H54 (cell line): ENCODE measurements at places on chromosomes 7 and 10.

GRCh38 chr10:131355881-131356280, 44.4 kb upstream of the TCERG1L start:
- DNase-seq, result no peak

GRCh38 chr7:156927571-156928405, 21.7 kb upstream of the NOM1 start:
- no peak for DNase-seq

GRCh38 chr7:110224643-110225042, 866.3 kb upstream of the LRRN3 start:
- DNase-seq, result no peak

- no peak for DNase-seq
Measured at GRCh38 chr7:33233659-33234058, 104.3 kb downstream of the BBS9 start.

DNA sequence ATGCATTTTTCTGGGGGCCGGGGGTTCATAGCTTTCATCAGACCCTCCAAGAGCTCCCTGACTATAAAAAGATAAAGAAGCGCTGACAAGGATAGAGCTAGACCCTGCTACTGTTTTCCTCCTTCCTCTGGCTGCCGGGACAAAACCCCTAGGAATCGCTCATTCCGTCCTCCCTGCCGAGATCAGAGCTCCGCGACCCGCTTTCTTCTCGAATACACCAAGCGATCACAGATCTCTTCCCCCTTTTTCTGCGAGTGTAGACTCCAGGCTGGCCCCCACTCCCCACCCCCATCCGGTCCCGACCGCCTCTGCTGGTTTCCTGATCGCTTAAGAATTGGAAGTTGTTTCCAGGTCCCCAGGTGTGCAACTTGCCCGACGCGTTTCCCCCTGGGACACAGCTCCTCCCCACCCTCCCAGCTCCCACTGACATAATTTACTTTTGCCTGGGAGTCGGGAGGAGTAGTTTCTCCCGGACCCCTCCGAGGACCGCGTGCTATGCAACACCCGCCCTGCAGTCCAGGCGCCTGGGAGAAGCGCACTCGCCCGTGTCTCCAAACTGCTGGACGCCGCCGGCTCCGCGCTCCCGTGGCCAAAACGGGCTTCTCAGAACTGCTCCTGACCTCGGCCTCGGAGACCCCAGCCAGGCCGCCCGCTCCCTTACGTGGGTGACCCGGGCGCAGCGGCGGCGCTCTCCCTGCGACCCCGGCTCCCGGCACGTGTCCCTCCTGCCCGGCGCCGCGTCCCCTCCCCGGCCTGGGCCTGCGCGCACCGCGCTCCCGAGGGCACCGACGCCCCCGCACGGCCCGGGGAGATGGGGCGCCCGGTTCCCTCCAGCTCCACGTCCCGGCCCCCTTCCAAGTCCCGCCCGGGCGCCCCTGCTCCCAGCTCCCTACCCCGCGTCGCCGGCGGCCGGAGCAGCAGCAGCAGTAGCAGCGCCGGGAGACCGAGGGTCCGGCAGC, 552 bp downstream of the IL15RA start:
- DNase-seq, result no peak

GRCh38 chr10:76119036-76119435, 687.6 kb downstream of the LRMDA start:
- no peak for DNase-seq
